ENCODE measurements at places on chromosomes 7 and 10.
A peak's percentile ranks its signal among the peaks of the same experiment; 100 is the strongest.

DNA sequence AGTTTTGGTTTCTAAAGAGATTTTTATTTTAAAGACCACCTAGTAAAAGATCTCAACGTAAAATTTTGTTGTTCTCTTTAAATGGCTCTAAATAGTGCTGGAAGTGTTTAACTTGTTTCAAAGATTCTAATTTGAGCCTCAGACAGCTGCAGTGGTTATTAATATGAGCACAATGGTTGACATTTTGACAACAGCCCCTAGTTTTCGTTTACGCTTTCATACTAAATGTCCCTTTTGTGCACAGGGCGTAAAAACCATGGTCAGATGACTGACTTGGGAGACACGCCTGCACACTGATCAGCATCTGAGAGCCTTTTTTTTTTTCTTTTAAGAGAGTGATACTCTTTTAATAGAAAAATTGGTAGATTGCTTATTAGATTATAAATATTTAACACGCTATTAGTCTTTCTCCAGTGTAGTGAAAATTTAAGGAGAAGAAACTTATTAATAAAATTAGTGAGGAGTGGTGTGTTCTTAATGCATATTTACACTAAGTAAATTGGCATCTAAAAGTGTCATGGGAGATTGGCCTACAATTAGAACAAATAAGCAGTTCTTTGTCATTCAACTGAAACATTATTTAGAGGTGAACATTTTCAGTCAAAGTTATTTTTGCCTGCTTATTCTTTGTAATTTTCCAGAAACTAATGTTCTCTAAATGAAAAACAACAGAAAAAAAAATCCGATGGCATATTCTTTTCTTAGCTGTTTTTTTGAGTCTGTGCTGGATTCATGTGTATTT lies 182.8 kb upstream of the PHYHIPL start:
- no peak for DNase-seq

DNA sequence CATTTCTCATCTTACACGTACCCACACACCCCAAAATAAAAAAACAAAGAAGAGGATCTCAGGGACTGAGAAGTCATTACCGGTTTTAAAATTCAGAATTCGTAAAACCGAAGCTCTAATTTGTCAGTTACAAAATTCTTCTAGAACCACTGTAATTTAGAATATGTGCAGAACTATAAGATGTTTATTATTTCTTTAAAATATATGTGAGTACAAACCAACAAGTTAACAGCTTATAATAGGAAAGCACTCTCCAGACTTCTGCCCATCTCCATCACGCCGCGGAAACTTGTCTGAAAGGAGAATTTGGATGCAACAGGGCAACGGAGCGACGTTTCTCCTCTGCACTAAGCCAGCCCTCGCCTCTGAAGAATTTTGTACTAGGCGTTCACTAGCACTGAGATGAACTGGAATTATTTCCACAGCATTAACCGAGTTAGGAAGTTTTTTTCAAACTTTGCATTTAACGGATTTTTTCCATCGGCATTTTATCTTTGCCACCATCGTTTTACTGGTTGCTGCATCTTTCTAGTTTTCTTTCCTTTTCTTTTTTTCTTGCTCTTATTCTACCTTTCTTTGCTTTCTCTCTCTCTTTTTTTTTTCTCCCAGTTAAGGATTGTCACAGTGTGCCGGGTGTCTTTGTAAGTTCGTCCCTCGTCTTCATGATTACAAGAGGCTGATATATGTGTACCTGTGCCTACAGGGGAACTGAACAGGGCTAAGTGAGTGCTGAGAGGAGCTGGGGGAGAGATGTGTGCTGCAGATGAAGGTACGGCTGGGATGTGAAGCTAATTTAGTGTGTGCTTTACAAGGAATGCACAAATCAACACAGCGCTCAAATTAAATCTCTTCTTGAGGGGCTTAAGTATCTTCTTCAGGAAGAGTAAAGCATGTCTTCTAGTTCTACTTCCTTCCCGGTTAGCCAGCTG lies 295.9 kb upstream of the NFE2L3 start:
- peak; percentile 61 for DNase-seq

GRCh38 chr7:106190589-106191330 lies 78.6 kb upstream of the SYPL1 start:
- DNase-seq: no peak

DNA sequence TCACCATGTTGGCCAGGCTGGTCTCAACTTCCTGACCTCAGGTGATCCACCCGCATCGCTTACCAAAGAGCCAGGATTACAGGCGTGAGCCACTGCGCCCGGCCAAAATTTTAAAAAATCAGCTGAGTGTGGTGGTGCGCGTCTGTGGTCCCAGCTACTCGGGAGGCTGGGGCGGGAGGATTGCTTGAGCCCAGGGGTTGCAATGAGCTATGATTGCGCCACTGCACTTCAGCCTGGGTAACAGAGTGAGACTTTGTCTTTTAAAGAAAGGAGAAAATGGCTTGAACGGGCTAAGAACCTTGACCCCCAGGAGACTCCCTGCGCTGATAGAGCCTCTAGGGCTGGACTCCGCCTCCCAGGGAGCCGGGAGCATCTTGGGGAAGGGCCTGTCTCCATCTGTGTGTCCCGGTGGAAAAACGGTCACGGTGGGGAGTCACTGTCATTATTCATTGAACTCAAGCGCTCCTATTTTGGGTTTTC lies 760 bp upstream of the KCTD7 start:
- DNase-seq: no peak

- DNase-seq: no peak
Observed at GRCh38 chr7:18396953-18397352, 98.6 kb upstream of the HDAC9 start.

- no peak for DNase-seq
Observed at GRCh38 chr7:134870156-134870555, 90.7 kb downstream of the CALD1 start.

GRCh38 chr10:58851606-58852005 lies 324.8 kb upstream of the PHYHIPL start:
- no peak for DNase-seq

- DNase-seq: peak; percentile 85
Observed at GRCh38 chr7:135147899-135148721, at the start of gene TMEM140. TSS of gene TMEM140 (plus strand) at chr7:135148072. CDS start at chr7:135164442, 16,370 bp downstream.

DNA sequence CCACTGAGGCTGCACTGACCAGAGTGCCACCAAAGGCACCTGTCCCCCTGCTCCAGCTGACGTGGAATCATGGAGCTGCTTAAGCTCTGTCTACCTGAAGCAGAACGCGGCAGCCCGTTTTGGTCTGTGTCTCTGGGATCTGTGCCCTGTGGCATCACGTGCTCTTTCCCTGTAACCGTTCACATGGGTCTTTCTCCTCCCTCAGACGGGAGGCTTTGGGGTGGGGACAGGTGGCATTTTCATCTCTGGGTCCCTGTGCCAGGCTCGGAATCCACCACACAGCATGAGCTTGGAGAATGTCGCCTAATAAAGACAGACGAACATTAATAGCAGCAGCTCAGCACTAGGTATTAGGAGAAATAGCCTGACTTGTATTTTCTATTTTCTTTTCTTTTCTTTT lies 1.6 kb upstream of the ADAP1 start:
- DNase-seq: no peak
